Activated effector memory CD4-positive, alpha-beta T cell treated with Interleukin-2 at 50 U/mL for 16 hours (primary cell): ENCODE measurements at places on chromosomes 1 and 21.

- DNase-seq = no peak
Observed at GRCh38 chr1:243980471-243980870, 70.6 kb upstream of the ZBTB18 start.

DNA sequence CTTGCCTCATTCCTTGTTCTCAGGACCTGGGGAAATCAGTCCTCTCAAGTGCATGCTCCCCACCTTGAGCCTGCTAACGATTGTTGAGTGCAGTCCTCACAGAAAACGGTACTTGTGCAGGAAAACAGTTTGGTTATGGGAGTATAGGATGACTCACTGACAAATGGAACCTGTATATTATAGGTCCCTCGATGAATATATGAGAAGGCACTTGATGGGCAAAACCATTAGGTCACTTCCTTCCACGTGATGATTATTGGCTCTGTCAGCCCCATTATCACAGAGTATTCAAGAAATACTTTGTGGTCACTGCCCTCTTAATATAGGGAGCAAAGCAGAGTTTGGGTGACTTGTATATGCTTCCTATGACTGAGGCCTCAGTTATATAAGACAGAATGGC is 6.2 kb downstream of the CCDC17 start:
- DNase-seq = no peak

DNA sequence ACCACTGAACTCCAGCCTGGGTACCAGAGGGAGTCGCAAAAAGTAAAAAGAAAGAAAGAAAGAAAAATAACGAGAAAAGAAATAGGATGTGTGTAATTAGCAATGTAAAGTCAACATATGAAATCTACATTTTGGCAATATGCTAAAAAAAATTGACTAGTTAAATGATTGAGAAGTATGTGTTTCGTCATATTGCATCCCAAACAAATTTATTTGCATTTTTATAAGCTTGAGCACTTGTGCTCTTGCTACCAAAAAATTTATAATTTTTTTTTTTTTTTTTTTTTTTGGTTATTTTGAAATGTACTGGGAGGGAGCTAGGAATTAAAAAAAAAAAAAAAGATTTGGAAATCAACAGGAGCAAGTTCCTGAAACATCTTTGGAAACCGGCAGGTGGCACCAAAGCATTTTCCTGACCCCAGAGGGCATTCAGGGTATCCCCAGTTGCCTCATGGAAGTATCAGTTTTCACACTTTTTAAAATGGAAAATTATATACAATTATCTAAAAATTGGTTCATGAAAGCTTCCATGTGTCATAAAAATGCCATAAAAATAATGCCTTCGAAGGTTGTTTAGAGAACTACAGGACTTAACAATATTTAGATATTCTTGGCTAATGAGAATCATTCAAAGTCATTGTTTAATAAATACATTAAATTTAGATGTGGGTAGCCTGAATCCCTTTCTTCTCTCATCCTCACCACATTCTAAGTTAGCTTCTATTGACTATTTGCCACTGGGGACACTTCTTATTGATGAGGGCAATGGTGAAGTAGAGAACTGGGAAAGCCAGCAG is 4.8 kb upstream of the HEATR1 start:
- DNase-seq = no peak

- DNase-seq = no peak
Observed at GRCh38 chr1:198161718-198162090, 4.9 kb downstream of the NEK7 start.
